Mammary epithelial cell (primary cell): ENCODE measurements at places on chromosomes 4 and X. TPM values are rescaled to one million over a fixed set of nuclear protein-coding genes. Genes with fewer than 3 reads are reported as not detected.

Gene TIGD4
- 0.17 TPM for polyA plus RNA-seq

Gene SMIM10
- 0.20 TPM for polyA plus RNA-seq

Gene DCAF8L2
- not detected for polyA plus RNA-seq

Gene GABRB1
- polyA plus RNA-seq = not detected

Gene CSAG1
- not detected for polyA plus RNA-seq

Gene CORIN
- polyA plus RNA-seq = 0.05 TPM

Gene GPR143
- not detected for polyA plus RNA-seq

Gene CENPVL3
- polyA plus RNA-seq = 0.09 TPM

Gene P2RY8
- polyA plus RNA-seq = not detected

Gene FGD1
- 8.9 TPM for polyA plus RNA-seq

Gene OCIAD2
- polyA plus RNA-seq = 203 TPM
